ENCODE measurements at places on chromosomes 11 and 22. TPM values are rescaled to one million over a fixed set of nuclear protein-coding genes. Genes with fewer than 3 reads are reported as not detected.

The BATF2 gene
- 2.1 TPM for total RNA-seq

DNA sequence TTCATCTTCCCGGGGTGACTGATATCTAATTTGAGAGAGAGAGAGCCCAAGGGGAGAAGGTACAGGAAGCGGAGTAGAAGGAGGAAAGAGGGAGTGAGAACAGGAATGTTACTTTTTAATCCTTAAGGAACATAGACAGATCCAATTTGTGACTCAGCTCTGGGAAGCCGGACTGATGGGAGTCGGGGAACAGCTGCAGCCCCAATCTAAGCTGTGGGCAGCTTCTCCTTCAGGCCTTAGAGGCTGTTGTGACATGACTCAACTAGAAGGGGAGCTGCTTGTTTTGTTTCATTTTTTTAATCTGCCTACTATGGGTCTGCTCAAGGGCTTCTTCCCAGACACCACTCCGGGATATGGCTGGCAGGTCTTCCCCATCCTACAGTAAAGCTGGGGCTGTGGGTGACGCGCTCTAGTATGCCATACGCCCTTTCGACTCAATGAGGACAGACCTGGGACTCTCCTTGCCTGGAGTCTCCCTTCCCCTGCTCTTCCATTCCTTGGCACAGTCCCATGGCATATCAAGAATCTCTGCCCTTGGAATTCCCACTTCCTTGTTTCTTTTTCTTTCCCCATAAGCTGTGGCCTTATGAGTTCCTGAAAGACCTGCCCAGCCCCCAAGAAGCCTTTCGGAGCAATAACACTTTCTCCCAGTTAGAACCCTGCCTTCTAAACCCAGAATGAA is 103.3 kb upstream of the AKIP1 start:
- H3K27me3 ChIP-seq: no peaks in the 10 kb centered on the region
- no peaks in the 10 kb centered on the region for H3K4me1 ChIP-seq
- H3K4me3 ChIP-seq: no peak overlapping the region
- DNase-seq: no peak
- H3K36me3 ChIP-seq: no peaks in the 10 kb centered on the region

GRCh38 chr11:64553554-64554201 is 37.3 kb upstream of the SLC22A12 start:
- no peaks in the 10 kb centered on the region for H3K4me1 ChIP-seq
- H3K36me3 ChIP-seq: no peaks in the 10 kb centered on the region
- no peak for DNase-seq
- no peak overlapping the region for H3K27ac ChIP-seq
- no peaks in the 10 kb centered on the region for H3K27me3 ChIP-seq
- no peak overlapping the region for H3K4me3 ChIP-seq

DNA sequence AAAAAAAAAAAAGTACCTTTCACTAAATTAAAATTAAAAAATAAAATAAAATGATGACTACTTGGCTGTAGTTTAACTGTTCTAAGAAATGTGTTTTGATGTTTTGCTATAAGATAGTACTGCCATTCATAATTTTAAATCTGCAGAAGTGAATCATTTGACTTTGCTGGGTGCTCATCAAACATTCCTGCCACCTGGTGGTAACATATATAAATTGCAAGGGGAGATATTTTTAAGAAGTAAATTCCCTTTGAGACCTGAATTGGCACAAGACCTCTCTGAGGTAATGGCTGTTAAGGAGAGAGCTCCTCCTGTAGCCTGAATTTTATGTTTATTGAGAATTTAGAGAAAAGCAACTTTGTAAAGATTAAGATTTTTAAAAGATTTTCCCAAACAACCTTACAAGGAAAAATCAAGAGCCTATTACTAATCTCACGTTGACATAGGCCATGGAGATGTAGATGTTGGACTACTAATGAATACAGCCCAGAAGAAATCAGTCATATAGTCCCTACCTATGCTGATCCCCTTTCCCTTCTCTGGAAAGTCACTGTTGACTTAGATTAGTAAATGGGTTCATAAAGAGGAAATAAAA is 11.9 kb upstream of the NARS2 start:
- no peaks in the 10 kb centered on the region for H3K27me3 ChIP-seq
- no peak for DNase-seq
- no peaks in the 10 kb centered on the region for H3K4me1 ChIP-seq
- H3K36me3 ChIP-seq: no peaks in the 10 kb centered on the region
- no peak overlapping the region for H3K27ac ChIP-seq

The HORMAD2 gene
- total RNA-seq: not detected

DNA sequence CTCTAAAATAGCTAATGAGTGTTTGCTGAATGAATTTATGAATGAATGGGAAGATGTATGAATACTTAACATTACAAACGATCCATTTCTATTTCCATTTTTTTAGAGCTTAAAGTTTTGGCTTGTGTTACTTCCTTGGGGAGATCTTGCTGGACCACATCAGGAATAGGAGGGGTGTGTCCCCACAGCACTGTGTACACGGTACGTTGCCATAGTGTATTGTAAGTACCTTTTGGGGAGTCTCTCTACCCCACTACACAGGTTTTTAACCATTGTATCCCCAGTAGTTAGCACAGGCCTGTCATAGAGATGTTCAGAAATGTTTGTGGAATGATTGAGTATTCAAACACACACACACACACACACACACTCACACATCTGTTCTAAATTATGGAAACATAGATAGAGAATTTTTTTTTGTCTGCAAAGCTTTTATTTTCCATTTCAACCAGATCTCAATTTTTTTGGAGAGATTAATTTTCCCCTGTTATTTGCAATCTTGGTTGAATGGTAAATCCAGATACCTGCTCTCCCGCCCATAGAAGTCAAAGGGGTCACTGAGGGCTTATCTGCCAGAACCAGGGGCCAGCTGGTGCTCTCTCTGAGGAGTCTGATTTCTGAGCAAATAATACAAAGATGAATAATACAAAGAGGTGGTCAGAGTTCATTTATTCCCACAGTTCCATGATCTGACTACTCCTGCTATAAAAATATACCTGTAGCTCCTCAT is 471.0 kb downstream of the INSC start:
- H3K27me3 ChIP-seq: no peaks in the 10 kb centered on the region
- no peak overlapping the region for H3K27ac ChIP-seq
- no peaks in the 10 kb centered on the region for H3K36me3 ChIP-seq
- H3K4me3 ChIP-seq: no peak overlapping the region
- no peak for DNase-seq
- no peaks in the 10 kb centered on the region for H3K4me1 ChIP-seq

GRCh38 chr11:36013950-36014897 is 70.4 kb downstream of the LDLRAD3 start:
- H3K4me3 ChIP-seq: no peak overlapping the region
- no peak overlapping the region for H3K27ac ChIP-seq
- H3K4me1 ChIP-seq: peaks cover 8% of the 10 kb centered on the region
- H3K36me3 ChIP-seq: no peaks in the 10 kb centered on the region
- no peaks in the 10 kb centered on the region for H3K27me3 ChIP-seq
- DNase-seq: no peak

The CCDC188 gene
- total RNA-seq: not detected

The KRTAP5-1 gene
- total RNA-seq: not detected

DNA sequence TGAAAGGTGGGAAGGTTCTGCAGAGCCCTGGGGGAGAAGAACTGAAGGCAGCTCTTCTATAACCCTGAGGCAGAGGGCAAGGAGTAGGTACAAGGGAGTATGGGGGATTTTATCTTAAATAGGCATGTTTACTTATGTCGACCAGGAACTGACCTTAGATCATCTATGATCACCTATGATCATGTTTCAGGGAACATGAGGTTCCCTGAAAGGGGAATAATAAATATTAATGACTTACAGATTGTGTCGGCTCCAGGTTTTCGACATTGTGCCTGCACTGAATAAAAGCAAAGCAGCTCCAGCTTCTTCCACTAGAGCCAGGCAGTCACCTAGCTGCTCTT is 9.9 kb downstream of the GSTP1 start:
- DNase-seq: no peak
- H3K36me3 ChIP-seq: no peaks in the 10 kb centered on the region
- no peaks in the 10 kb centered on the region for H3K27me3 ChIP-seq
- no peak overlapping the region for H3K4me3 ChIP-seq
- H3K4me1 ChIP-seq: no peaks in the 10 kb centered on the region
- H3K27ac ChIP-seq: no peak overlapping the region

GRCh38 chr22:47370448-47371262 is 608.2 kb downstream of the TBC1D22A start:
- no peak overlapping the region for H3K4me3 ChIP-seq
- H3K4me1 ChIP-seq: peaks cover 11% of the 10 kb centered on the region
- no peak overlapping the region for H3K27ac ChIP-seq
- DNase-seq: no peak

GRCh38 chr11:8342821-8343681 is 79.4 kb upstream of the LMO1 start:
- DNase-seq: no peak
- H3K4me3 ChIP-seq: no peak overlapping the region
- H3K27ac ChIP-seq: no peak overlapping the region
- no peaks in the 10 kb centered on the region for H3K27me3 ChIP-seq
- H3K36me3 ChIP-seq: no peaks in the 10 kb centered on the region

DNA sequence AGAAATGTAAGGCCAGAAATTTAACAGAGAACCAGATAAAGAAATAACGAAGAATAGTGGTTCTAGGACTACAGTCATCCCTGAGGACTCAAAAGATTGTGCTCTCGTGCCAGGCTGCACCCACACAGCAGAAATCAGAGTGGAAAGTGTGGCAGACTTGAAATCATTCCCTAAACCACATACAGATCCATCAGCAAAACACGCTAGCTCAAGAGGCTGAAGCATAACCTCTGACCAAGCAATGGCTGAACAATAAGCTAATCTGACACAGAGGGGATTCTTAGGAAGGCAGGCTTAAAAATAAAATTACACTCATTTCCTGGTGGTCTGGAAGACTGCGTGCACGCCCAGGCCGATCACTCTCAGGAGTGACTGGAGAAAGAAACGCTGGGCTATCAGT is 19.0 kb downstream of the NCF4 start:
- H3K36me3 ChIP-seq: no peaks in the 10 kb centered on the region
- DNase-seq: no peak
- H3K4me3 ChIP-seq: no peak overlapping the region

- DNase-seq: no peak
- no peak overlapping the region for H3K27ac ChIP-seq
- H3K27me3 ChIP-seq: no peaks in the 10 kb centered on the region
- no peak overlapping the region for H3K4me3 ChIP-seq
- no peaks in the 10 kb centered on the region for H3K4me1 ChIP-seq
Observed at GRCh38 chr11:4167292-4167691, 72.7 kb downstream of the RRM1 start.

The TUG1 gene
- total RNA-seq: 45.0 TPM

The PRODH gene
- 3.2 TPM for total RNA-seq

GRCh38 chr22:43118953-43119458 is 8.5 kb downstream of the BIK start:
- no peak overlapping the region for H3K27ac ChIP-seq
- DNase-seq: no peak
- H3K36me3 ChIP-seq: no peaks in the 10 kb centered on the region
- H3K4me1 ChIP-seq: peaks cover 5% of the 10 kb centered on the region

- DNase-seq: no peak
- H3K4me3 ChIP-seq: no peak overlapping the region
- no peaks in the 10 kb centered on the region for H3K4me1 ChIP-seq
Observed at GRCh38 chr11:115990004-115990447, 485.8 kb upstream of the CADM1 start.

DNA sequence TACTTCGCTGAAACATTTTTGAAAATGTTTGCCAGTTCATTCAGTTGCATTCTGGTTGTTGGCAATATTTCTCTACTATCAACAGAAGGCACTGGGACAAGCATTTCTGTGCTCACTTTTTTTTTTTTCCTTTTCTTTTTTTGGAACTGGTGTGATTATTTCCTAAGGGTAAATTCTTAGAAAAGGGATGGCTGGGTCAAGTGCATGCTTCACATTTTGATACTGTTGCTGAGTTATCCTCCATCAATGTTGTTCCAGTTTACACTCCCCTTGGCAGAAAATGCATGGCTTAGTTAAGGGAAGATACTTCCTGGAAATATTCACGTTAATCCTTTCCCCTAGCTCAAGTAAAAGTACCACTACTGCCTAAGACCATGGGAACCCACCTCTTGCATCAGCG is 81.8 kb downstream of the OSBP2 start:
- H3K27me3 ChIP-seq: no peaks in the 10 kb centered on the region
- H3K27ac ChIP-seq: no peak overlapping the region
- H3K36me3 ChIP-seq: no peaks in the 10 kb centered on the region
- no peak overlapping the region for H3K4me3 ChIP-seq
- no peaks in the 10 kb centered on the region for H3K4me1 ChIP-seq

GRCh38 chr22:47162865-47163264 is 400.4 kb downstream of the TBC1D22A start:
- no peak overlapping the region for H3K4me3 ChIP-seq
- no peak for DNase-seq
- no peak overlapping the region for H3K27ac ChIP-seq
- no peaks in the 10 kb centered on the region for H3K4me1 ChIP-seq
- no peaks in the 10 kb centered on the region for H3K36me3 ChIP-seq

The OR2AT4 gene
- not detected for total RNA-seq

DNA sequence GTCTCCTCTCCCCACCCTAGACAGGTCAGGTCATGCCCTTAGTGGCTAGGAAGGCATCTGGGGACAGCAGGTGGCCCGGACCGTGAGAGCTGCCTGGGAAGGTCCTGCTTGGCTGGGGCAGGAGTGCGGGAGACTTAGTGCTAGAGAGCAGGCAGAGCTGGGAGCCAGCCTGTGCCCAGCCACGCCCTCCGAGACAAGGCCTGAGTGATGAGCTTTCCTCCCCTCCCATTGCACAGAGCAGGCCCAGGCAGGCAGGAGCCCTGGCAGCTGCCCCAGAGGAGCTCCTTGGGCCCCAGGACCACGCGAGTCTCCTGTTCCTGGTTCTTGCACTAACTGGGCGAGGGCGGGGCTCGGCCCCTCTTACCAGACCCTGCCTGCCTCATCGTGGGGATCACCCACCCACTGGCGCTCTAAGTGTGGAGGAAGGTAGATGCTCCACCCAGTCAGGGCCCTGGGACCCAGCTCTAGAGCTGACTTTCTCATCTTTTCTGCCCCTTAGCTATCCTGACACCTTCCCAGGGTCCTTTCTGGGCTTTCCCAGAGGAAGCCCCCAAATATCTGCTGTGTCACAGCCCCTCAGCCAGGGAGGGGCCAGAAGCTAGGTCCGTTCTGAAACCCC is 44.9 kb downstream of the MACROD1 start:
- H3K27ac ChIP-seq: no peak overlapping the region
- no peaks in the 10 kb centered on the region for H3K36me3 ChIP-seq
- no peaks in the 10 kb centered on the region for H3K4me1 ChIP-seq
- H3K4me3 ChIP-seq: no peak overlapping the region

- no peak overlapping the region for H3K27ac ChIP-seq
- no peaks in the 10 kb centered on the region for H3K4me1 ChIP-seq
- H3K36me3 ChIP-seq: no peaks in the 10 kb centered on the region
- H3K27me3 ChIP-seq: no peaks in the 10 kb centered on the region
Observed at GRCh38 chr22:48496987-48497650, 1330.6 kb downstream of the BRD1 start.

DNA sequence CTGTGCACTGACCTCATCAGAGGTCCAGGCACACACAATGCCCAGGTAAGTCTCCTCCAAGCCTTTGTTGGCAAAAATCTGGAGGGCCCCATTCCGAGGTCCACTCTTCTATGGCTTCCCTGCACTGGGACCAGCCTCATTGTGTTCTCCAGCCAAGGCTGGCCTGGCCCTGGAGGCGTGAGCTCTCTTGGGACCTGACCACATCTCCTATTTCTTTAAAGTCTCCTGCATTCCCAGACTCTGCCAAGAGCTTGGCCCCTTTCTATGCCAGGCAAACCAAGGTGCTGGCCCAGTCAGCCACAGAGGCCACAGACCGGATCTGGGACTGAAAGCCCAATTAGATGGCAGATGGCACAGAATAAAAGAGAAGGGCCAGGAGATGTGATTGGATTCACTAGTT is 55.1 kb downstream of the C11orf58 start:
- no peaks in the 10 kb centered on the region for H3K36me3 ChIP-seq
- peaks cover 27% of the 10 kb centered on the region for H3K4me1 ChIP-seq
- H3K4me3 ChIP-seq: no peak overlapping the region
- H3K27ac ChIP-seq: no peak overlapping the region
- no peak for DNase-seq
- H3K27me3 ChIP-seq: no peaks in the 10 kb centered on the region

The SLC37A4 gene
- total RNA-seq: 49.8 TPM
